Cortex of kidney (tissue), 1 donor: ENCODE measurements at places on chromosomes 12 and 14.

- DNase-seq: no peak
These were observed 23.4 kb downstream of the DLK1 start for GRCh38 chr14:100749967-100750597.

DNA sequence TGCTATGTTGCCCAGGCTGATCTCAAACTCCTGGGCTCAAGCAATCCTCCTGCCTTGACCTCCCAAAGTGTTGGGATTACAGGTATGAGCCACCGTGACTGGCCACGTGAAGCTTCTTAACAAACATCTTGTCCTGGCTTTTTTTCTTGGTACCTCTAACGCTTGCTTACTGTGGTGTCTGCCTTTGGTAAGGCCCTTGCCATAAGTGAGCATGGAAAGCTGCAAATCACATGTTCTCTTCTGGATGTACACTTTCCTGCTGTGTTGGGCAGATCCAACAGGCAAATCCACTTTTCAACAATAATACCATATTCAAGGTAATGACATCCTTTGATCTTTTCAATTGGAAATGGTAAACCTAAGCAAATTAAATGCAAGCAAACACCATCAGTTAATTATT is 54.6 kb downstream of the ARF6 start:
- DNase-seq: no peak

DNA sequence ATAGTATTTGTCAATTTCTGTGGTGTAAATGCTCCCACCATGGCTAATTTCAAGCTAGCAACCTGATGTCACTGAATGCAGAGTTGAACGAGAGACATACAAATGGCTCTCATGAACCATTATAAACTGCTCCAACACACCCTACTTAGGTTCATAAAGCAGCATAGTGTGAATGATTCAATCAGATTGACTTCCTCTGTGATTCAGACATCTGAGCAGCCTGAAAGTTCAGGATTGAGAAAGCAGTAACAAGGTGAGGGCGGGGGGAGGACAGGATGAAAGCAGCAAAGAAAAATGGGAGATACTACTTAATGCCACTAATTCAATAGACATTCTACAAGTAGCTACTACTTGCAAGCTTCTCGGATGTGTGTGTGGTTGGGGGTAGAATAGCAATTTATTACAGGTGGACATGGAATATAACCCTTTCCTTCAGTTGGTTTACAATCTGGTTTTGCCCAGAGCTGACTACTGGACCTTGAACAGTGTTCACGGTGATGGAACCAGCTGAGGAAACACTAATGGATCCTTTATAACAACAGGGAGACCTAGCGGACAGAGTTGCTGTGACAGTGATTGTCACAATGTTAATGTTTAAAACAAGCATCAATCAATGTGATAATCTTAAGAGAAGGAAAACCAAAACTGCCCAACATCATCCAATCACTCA is 52.5 kb upstream of the PELI2 start:
- DNase-seq: no peak

- no peak for DNase-seq
These were observed 34.9 kb downstream of the CACNA2D4 start for GRCh38 chr12:1883513-1883912.

DNA sequence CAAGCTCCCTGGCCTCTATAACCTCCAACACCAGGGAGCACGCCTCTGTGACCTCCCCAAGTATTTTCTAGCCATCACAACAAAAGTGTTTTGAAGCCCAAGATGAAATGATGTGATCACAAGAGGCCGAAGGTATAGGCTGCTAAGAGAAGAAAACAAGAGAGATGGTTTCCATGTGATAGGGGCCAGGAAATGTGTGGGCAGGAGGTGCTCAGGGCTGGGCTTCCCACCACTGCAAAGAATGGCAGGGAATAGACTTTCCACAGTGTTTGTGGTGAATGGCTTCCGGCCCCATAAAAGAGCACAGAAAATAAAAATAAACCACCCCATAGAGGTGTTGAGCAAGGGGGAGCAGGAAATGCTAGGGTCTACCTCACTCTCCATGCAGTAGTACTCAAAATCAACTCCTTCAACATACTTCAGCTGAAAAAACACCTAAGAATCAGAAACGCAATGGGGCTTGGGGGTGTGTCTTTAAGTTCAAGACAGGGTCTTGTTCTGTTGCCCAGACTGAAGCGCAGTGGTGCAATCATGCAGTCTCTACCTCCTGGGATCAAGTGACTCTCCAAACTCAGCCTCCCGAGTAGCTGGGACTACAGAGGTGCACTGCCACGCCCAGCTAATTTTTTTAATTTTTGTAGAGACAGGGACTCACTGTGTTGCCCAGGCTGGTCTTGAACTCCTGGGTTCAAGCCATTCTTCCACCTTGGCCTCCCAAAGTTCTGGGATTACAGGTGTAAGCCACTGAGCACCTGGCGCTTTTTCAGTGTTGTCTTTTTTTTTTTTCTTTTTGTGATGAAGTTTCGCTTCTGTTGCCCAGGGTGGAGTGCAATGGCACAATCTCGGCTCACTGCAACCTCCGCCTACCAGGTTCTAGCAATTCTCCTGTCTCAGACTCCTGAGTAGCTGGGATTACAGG is 27.1 kb downstream of the DAD1 start:
- DNase-seq: no peak

GRCh38 chr14:76881348-76881747 is 55.1 kb downstream of the LRRC74A start:
- no peak for DNase-seq

GRCh38 chr14:97490521-97491070 is 693.4 kb downstream of the VRK1 start:
- DNase-seq: no peak

- no peak for DNase-seq
These were observed 763.9 kb downstream of the GALC start for GRCh38 chr14:87229131-87229530.

GRCh38 chr14:104925855-104926609 is 1.4 kb downstream of the PLD4 start:
- DNase-seq: no peak

- DNase-seq: no peak
These were observed 19.6 kb downstream of the NINJ2 start for GRCh38 chr12:643475-644302.

- DNase-seq: no peak
These were observed 46.1 kb downstream of the FRMD6 start for GRCh38 chr14:51697848-51698247.

GRCh38 chr14:90489916-90490719 is 93.3 kb downstream of the CALM1 start:
- no peak for DNase-seq

GRCh38 chr14:22084393-22085281 is 411.0 kb upstream of the OR4E1 start:
- no peak for DNase-seq

- DNase-seq: no peak
These were observed 10.0 kb upstream of the SLC38A4 start for GRCh38 chr12:46835785-46836184.

- DNase-seq: no peak
These were observed 14.6 kb downstream of the CCDC88C start for GRCh38 chr14:91402771-91403600.

DNA sequence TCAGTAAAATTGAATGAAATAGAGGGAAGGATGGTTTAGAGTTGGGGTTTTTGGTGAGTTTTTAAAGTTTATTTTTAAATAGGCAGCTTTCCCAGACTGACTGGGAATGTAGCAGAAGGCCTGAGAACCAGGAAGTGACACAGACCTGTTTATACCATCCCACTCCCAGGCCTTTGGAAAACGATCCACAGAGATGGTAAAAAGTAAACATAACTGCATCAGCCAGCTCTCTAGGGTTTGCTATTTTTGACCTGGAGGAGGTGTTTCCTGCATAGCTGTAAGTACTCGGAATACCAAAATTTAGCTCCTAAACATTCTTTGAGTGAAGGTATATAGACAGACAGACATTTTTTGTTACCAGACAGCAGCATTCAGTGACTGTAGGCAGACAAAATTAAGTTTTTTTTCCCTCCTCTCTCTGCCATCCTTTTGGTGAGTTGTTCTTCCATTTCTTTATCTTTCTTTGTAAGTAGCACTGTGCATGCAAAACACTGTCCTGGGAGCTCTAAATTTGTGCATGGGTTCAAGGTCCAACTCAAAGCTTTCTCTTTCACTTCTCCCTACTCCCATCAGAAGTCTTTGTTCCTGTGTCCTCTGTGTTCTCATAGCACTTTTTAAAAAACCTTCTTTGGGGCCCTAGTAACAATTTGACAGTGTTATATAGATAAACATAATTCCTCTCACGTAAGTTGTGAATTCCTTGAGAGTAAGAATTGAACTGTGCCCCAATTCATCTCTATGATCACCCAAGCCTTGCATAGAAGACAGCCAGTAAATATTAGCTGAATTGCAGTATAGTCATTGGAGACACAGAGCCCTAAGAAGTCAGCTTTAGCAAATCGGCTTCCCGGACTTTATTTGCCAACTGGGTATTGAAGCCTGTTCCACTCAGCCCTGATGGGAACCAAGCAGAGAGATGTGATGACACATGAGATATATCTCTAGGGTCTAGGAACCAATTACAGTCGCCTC is 37.4 kb downstream of the SUSD6 start:
- DNase-seq: no peak

DNA sequence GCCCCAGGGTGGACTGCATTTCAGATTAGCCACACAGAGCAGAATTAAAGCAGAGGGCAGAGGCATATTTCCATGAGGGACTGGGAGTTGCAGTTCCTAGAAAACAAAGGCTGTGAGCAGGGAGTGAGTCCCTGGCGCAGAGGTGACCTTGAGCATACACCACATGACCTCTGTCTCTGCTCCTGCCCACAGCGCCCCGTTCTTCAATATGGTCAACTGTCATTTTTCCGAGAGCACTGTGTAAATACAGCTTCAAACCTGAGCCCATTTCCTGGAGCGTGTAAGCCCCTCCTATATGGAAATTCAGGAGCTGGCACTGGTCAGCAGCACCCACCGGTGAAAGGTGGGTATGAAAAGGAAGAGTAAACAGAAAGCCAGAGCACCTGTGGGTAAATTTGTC is 192.2 kb upstream of the PELI2 start:
- no peak for DNase-seq

- DNase-seq: no peak
These were observed 57.7 kb downstream of the ATP2A2 start for GRCh38 chr12:110338754-110339153.

GRCh38 chr12:31259136-31259886 is 66.6 kb downstream of the SINHCAF start:
- DNase-seq: no peak

GRCh38 chr14:34199585-34199984 is 248.7 kb upstream of the EGLN3 start:
- no peak for DNase-seq

GRCh38 chr12:15712823-15713660 is 76.1 kb downstream of the EPS8 start:
- DNase-seq: no peak

DNA sequence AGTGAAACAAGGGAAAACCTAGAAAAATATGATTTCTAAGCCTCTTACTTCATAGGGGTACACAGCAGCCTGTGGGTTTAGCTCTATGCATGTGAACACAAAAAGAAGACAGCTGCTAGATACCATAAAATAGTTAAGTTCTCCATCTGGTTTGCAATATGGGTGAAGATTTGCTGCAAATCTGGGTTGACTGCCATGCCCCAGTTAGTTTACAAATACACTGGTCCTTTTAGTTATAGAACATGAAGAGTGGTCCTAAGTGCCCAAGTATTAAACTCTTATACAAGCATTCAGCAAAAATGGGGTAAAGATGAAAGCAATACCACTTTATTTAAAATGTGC is 176.1 kb downstream of the AEBP2 start:
- no peak for DNase-seq

GRCh38 chr14:99055019-99055418 is 217.0 kb downstream of the BCL11B start:
- DNase-seq: no peak

DNA sequence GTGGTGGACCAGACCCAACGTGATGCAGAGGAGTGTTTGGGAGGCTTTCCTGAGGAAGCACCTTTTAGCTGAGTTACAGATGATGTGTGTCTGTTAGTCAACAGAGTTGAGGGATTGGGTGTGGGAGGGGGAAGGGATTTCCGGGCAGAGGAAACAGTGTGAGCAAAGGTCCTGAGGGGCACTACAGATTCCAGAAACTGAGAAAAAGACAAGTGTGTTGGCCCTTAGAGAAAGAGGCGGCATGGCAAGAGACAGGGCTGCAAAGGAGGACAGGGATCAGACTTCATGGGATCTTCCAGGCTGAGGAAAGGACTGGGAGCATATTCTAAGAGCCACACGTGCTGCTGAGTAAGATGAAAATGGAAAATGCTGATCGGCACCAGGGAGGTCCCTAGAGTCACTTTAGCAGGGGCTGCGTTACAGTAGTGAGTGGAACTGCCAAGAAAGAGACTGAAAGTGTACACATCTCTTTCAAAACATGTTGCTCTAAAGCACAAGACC is 9.4 kb upstream of the RPS6KL1 start:
- no peak for DNase-seq

GRCh38 chr12:62891805-62892549 is 43.0 kb downstream of the PPM1H start:
- DNase-seq: no peak

- DNase-seq: no peak
These were observed 1006.4 kb upstream of the TMEM132C start for GRCh38 chr12:127260531-127260930.

DNA sequence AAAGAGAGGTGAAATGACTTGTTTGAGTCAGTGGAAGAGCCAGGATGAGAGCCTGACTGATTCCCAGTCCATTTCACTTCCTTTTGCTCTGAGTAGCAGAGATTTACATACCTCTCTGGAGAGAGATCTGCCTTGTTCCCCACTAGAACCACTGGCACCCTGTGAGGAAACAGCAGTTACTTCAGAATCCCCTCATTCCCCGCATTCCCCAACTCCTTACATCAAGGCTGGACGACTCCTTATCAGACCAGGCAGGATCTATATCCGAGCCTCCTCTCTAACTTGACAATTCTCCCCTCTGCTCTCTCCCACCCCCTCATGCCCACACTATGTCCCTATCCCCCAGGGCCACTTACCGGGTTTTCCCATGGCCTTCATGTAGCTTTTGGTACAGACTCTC is 3.7 kb downstream of the RHEBL1 start:
- DNase-seq: no peak

GRCh38 chr12:65282840-65283239 is 4.4 kb downstream of the MSRB3 start:
- DNase-seq: no peak
